Smooth muscle cell of the pulmonary artery (primary cell): ENCODE measurements at places on chromosomes 13 and 19. TPM values are rescaled to one million over a fixed set of nuclear protein-coding genes. Genes with fewer than 3 reads are reported as not detected.

The ZNF135 gene
- 5.1 and 6.1 TPM in 2 replicates for total RNA-seq

The UNC13A gene
- 5.4 and 6.5 TPM in 2 replicates for total RNA-seq

The ONECUT3 gene
- not detected in 2 replicates for total RNA-seq

The KRI1 gene
- 8.0 and 10.7 TPM in 2 replicates for total RNA-seq

The ATP4B gene
- total RNA-seq = not detected in 2 replicates

The C19orf73 gene
- 0.26 and 0.36 TPM in 2 replicates for total RNA-seq

The SGCG gene
- 0.07 and 0.52 TPM in 2 replicates for total RNA-seq

The CEACAM7 gene
- not detected in 2 replicates for total RNA-seq

The TNFSF13B gene
- 4.3 and 8.2 TPM in 2 replicates for total RNA-seq

The PRODH2 gene
- not detected in 2 replicates for total RNA-seq

The CYP2A7 gene
- not detected in 2 replicates for total RNA-seq

The THSD8 gene
- 0.13 TPM in 1 of 2 replicates, not detected in the other for total RNA-seq

The ADAMTS10 gene
- 21.6 and 29.1 TPM in 2 replicates for total RNA-seq

The LYPD4 gene
- total RNA-seq = not detected in 2 replicates

The ATP8B3 gene
- 1.8 TPM in 2 replicates for total RNA-seq

The RCBTB1 gene
- total RNA-seq = 19.9 and 24.7 TPM in 2 replicates

The ZNF491 gene
- 3.0 and 4.4 TPM in 2 replicates for total RNA-seq

The CNN2 gene
- total RNA-seq = 200 and 242 TPM in 2 replicates

The HSD17B14 gene
- total RNA-seq = 2.2 and 2.8 TPM in 2 replicates

The KIR2DL3 gene
- not detected in 2 replicates for total RNA-seq

The WASF3 gene
- total RNA-seq = 17.1 and 17.8 TPM in 2 replicates

The IRGC gene
- not detected in 2 replicates for total RNA-seq

The CRX gene
- total RNA-seq = not detected in 2 replicates

The SULT2A1 gene
- not detected in 2 replicates for total RNA-seq

The PCDH17 gene
- 0.26 and 2.7 TPM in 2 replicates for total RNA-seq

The CD33 gene
- total RNA-seq = not detected in 2 replicates

The SBK3 gene
- 0.07 TPM in 2 replicates for total RNA-seq

The DNAJC15 gene
- total RNA-seq = 13.6 and 16.5 TPM in 2 replicates

The ADPRHL1 gene
- total RNA-seq = 0.85 and 1.1 TPM in 2 replicates

The CLEC17A gene
- 0.13 and 0.23 TPM in 2 replicates for total RNA-seq

The ATP7B gene
- 2.7 and 3.5 TPM in 2 replicates for total RNA-seq

The ZNF442 gene
- total RNA-seq = 2.4 and 3.5 TPM in 2 replicates

The PSG7 gene
- 0.30 TPM in 1 of 2 replicates, not detected in the other for total RNA-seq

The MBNL2 gene
- 75.8 and 89.7 TPM in 2 replicates for total RNA-seq

The ZNF540 gene
- total RNA-seq = 0.69 and 0.72 TPM in 2 replicates

The SH2D3A gene
- not detected in 2 replicates for total RNA-seq

The PTPRH gene
- 1.9 and 5.7 TPM in 2 replicates for total RNA-seq

The LMTK3 gene
- total RNA-seq = 0.33 and 0.89 TPM in 2 replicates

The DLL3 gene
- total RNA-seq = 0.13 and 0.23 TPM in 2 replicates

The ZNF177 gene
- total RNA-seq = 1.3 and 2.0 TPM in 2 replicates

The MYH14 gene
- total RNA-seq = 0.03 and 0.13 TPM in 2 replicates

The ERICH6B gene
- not detected in 2 replicates for total RNA-seq

The ZNF878 gene
- 0.07 and 0.20 TPM in 2 replicates for total RNA-seq

The COMP gene
- total RNA-seq = 0.53 and 2.5 TPM in 2 replicates

The OR10H1 gene
- not detected in 2 replicates for total RNA-seq

The AMH gene
- 0.52 and 1.3 TPM in 2 replicates for total RNA-seq

The SAFB2 gene
- 30.6 and 41.2 TPM in 2 replicates for total RNA-seq

The VAV1 gene
- total RNA-seq = 0.03 TPM in 1 of 2 replicates, not detected in the other

The CGB3 gene
- not detected in 2 replicates for total RNA-seq

The ZSWIM9 gene
- total RNA-seq = 5.3 and 6.9 TPM in 2 replicates
